ENCODE measurements at places on chromosomes 1 and 21. TPM values are rescaled to one million over a fixed set of nuclear protein-coding genes. Genes with fewer than 3 reads are reported as not detected.

SPRR2A gene
- total RNA-seq = not detected

DNA sequence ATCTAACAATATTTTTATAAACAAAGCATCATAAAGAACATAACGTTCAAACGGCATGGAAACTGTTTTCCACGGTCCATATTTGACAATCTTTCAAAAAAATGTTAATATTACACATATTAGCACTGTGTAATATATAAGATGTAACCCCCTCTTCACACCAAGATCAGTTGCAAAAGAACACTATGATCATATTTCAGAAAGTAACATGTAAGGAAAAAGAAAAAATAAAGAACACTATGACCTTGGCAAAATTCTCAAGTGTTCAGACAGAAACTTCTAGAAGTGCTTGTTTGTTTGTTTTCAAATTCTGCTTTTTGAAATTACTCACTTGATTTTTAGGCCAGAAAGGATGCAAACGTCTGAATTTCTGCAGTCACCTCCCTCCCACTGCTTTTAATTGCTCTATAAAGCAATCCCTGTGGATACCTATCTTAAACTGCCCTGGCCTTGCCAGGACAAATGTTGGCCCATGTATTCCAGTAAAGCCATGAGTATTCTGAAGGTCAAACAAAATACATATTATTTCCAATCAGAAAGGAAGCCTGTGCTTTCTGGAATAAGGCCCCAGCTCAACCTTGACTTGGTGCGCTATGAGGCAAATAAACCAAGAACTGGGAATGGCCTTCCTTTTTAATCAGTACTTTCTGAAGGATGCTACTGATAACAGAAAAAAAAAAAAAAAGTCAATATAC lies 68.6 kb downstream of the TGFBR3 start:
- no peak overlapping the region for H3K4me3 ChIP-seq
- H3K27me3 ChIP-seq = no peaks in the 10 kb centered on the region
- H3K36me3 ChIP-seq = no peaks in the 10 kb centered on the region
- no peak for DNase-seq

- no peaks in the 10 kb centered on the region for H3K36me3 ChIP-seq
- no peak overlapping the region for H3K4me3 ChIP-seq
- no peaks in the 10 kb centered on the region for H3K27me3 ChIP-seq
- H3K27ac ChIP-seq = no peak overlapping the region
- no peak for DNase-seq
Observed at GRCh38 chr1:215772151-215772550, 205.0 kb downstream of the KCTD3 start.

GRCh38 chr1:168783458-168784210 lies 54.6 kb upstream of the DPT start:
- H3K4me3 ChIP-seq = no peak overlapping the region
- H3K4me1 ChIP-seq = no peaks in the 10 kb centered on the region

Measured in K562 (cell line).